ENCODE measurements at places on chromosomes 7 and 10.

DNA sequence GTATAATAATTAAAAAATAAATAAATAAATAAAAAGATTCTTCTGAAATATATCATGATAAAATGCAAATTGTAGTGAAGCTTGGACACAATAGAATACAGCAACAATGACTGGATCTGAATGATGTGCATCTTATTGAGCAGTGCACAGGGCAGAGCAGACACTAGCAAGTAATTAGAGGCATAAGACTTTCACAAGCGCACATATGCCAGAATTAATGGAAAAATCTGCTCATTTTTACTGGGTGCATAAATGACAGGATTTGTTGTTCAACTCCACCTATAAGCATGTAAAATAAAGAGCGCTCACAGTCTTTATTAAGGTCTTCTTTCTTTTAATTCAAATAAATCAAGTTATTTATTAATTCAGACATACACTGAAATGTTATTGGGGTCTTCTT is 125.0 kb downstream of the DPY19L1 start:
- no peak for DNase-seq

- no peak for DNase-seq
Observed at GRCh38 chr10:28906934-28907333, 229.6 kb downstream of the BAMBI start.

- no peak for DNase-seq
Observed at GRCh38 chr7:82609746-82610145, 166.2 kb upstream of the CACNA2D1 start.

- no peak for DNase-seq
Observed at GRCh38 chr10:34615770-34616169, 199.3 kb downstream of the PARD3 start.

- DNase-seq, result no peak
Observed at GRCh38 chr10:11208243-11208642, 190.6 kb downstream of the CELF2 start.

GRCh38 chr10:112969131-112969530 is 19.1 kb downstream of the TCF7L2 start:
- DNase-seq, result no peak

DNA sequence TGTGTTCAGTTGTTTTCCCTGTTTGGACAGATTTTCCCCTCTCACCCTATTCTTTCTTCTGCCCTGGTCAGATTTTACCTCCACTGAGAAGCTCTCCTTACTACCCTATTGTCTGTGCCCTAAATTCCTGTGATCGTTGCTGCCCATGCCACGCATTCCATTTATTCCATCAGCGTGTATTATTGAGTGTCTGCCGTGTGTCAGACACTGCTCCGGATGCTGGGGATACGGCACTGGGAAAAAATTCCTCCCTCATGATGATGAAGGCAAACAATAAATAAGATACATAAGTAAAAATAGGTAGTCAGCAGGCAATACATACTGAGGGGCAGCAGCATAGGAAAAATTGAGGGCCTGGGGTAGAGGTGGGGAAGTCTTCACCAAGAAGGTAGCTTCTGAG is 86.8 kb downstream of the FANK1 start:
- DNase-seq, result peak; percentile 60

DNA sequence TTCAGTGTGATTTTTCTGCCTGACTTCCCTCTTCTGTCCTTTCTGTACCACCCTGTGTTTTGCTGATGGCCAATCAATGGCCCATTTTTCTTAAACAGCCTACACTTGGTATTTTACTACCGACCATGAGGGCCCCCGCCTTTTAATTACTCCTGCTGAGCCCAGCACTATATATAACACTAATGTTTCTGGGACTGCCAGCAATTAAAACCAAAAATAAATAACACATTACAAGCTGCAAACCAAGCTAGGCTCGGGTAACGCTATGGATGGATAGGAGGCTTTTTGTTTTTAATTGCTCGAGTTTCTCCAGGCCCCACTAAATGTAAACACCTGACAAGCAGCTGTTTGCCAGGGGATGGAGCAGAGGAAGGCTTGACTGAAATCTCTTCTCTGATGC is 915.4 kb upstream of the AUTS2 start:
- no peak for DNase-seq

- no peak for DNase-seq
Observed at GRCh38 chr7:29494350-29494749, 69.3 kb upstream of the PRR15 start.

- no peak for DNase-seq
Observed at GRCh38 chr7:120994512-120995410, 6.2 kb downstream of the CPED1 start.

DNA sequence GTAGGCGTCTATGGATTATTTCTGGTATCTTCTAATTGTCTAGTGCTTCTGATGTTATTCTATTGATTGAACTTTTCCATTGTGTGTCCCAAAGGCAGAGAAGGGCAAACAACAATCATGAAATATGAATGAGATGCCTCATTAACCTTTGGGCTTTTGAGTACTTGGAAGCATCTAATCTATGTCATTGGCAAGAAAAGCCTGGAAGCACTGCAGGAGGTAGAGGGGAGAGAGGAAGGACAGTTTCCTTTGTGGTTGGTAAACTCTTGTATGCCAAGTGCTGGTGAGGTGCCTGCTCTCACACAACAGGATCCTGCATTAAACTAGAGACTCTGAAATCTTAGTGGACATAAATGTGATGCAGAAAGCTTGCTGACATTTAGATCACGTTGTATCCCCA is 155.2 kb upstream of the TPK1 start:
- DNase-seq, result no peak

GRCh38 chr10:34181553-34182300 is 633.4 kb downstream of the PARD3 start:
- DNase-seq, result peak; percentile 28

- DNase-seq, result no peak
Observed at GRCh38 chr10:13458687-13459012, 70.2 kb downstream of the BEND7 start.

GRCh38 chr7:1103009-1103788 is 15.3 kb downstream of the GPER1 start:
- DNase-seq, result no peak

DNA sequence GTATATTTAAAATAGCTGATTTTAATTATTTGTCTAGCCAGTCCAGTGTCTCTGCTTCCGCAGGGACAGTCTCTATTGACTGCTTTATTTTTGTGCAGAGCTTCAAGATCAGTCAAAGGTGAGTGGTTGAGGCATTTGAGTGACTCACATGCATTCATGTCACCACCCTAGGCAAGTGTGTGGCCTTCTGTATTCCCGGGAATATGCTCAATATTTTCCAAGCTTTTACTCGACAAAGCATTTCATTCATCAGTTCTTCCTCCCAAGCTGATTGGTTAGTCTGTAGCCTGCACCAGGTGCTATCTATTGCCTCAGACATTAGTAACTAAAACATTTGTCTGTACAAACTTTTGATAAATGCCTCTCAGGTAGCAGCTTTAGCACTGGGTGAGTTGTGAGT is 471.5 kb upstream of the NRG3 start:
- DNase-seq, result peak; percentile 59

DNA sequence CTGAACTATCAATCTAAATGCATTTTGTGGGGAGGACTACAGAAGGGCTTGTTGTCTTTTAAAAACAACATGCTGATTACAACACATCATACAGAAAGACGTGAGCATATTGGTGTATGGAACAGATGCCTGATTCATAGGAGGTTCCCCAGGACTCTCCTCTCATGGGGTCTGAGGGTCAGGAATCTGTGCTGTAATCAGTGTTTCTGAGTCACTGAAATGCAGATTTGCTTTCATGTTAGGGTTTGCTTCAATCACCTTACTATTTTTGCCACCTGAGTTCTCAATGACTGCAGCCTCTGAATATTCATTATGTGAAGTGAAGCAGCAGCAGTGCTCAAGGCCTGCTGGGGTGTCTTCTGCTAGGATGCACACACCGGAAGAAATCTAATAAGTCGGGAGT is 550 bp upstream of the ANK3 start:
- peak; percentile 32 for DNase-seq

DNA sequence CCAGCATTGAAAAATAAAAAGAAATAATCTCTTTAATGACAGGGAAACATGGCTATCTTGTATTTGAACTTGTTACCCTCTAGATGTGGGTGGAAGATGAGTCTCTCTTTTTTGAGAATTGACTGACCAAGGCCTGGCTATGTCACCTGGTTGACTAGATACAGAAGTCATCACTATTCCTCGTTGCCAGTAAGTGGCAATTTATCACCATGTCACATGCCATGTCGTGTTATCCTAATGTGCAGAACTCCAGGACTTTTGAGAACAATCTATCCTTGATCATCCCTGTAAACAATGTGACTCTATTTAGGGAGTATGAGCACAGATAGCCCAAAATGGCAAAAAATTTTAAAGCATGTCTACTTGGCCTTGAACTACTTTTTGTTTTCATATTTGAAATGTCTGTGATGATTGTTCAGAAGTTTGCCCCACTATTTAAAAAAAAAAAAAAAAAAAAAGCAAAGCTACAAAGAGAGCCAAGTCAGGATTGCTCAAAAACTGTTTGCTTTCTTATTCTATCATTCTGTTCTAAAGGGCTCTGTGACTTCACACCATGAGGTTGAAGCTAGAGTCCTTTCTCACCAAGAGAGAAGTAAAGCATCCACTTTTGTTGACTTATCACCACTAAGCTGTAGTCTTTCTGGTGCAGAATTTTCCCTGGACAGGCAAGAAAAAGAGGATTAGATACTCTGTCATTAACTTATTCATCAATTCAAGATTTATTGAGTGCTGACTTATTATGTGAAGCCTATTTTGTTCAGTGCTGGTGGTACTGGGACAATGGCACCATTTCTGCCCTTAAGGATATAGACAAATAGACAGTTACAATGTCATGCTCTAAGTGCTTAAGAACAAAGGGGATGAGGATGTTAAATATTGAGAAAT is 10.4 kb upstream of the WIPF3 start:
- DNase-seq, result no peak

GRCh38 chr7:101971457-101971856 is 154.0 kb downstream of the CUX1 start:
- DNase-seq, result no peak

- peak; percentile 31 for DNase-seq
Observed at GRCh38 chr7:123712619-123713018, 36.2 kb downstream of the WASL start.

DNA sequence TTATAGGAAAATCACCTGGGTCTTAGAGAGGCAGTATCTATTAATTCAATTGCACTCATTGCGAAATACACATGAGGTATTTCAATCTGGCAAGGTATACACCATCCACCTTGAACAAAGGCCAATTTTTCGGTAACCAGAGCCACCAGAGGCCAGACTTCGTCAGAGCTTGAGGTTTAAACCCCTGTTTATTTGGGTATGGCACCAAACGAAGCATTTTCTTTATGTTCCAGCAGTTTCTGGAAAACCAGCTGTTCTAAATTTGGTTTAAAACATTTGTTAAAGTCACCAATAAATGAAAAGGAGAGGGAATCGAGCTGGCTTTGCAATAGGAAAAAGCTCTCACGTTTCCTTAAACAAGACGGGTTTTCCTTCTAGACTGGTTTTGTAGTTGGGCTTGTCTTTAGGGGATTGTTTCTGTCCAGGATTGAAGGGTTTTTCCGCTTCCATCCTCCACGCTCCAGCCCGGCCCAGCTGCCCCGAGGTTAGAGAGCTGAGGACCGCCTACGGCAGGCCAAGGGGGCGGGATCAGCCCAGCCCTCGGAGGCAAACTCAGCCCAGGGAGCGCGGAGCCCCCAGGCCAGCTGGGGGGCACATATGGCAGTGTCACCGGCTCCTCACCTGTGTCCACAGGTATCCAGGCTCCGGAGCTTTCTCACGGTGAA is 539.4 kb upstream of the MGMT start:
- no peak for DNase-seq

DNA sequence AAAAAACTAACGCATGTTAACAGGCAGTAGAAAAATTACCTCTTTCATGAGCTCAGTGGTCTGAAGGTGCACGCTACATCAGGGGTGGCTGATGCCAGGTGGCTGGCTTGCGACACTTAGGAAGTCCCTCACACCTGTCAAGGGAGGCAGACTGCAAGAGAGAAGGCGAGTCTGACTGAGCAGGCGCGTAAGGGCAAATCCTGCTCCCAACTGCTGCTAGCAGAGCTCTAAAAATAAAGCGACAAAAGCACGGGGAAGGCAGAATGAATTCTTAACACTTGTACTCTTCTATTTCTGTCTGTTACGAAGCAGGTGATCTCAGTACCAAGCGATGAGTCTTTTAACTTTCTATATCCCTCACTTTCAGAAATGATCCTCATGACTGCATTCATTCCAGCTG is 33.1 kb downstream of the CACNA2D1 start:
- DNase-seq, result no peak

GRCh38 chr10:81502677-81503359 is 372.2 kb upstream of the NRG3 start:
- DNase-seq, result no peak

DNA sequence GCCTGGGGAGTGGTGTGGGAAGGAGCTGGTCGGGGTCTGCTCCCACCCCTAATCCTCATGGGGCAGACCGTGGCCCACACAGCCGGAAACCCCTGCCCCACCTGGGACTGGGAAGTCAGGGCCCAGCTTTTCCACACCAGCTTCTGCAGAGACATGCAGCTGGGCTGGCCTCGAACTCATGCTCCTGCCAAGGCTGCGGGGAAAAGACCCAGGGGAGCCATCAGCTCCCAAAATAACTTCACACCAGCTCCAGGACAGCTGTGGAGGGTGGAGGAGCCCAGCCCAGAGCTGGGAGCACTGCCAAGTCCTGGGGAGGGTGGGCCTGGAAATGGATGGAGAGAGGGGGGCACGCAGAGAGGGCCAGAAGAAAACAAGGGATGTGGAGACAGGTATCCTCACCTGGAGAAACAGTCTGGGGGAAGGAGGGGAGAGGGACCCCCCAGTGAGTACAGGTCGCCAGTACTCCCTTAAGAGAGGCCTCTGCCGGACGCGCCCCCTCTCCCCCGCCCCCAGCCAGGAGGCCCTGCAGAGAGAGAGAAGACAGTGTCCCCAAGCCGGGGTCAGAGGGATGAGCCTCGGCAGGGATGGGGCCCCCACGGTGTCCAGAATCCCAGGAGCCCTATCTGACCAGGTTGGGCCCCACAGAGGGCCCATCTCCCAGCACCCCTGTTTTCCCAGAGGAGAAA is 11.5 kb upstream of the GRIFIN start:
- DNase-seq, result no peak

Measured in kidney tubule cell (primary cell).